ENCODE measurements at places on chromosomes 6 and 20.

DNA sequence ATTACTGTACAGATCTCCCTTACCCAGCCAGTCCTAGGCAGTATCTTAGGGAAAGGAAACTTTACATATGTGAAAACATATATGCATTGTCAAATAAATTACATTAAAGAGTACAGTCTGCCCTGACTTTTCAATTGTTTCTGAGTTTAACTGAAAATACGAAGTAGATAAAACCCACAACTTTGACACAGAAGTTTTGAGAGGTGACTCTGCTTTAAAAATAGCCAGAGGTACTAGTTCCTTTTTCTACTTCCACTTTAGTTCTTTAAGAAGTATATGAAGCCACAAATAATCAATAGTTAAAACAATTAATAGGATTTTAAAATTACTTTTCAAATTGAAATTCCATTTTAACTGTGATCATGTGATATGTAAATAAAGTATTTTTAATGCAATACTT is 62.9 kb downstream of the BMP5 start:
- no peak for DNase-seq

- DNase-seq, result no peak
Observed at GRCh38 chr6:105988812-105989577, 97.1 kb upstream of the PRDM1 start.

GRCh38 chr20:8005033-8005432 is 14.5 kb downstream of the TMX4 start:
- no peak for DNase-seq

- no peak for DNase-seq
Observed at GRCh38 chr6:44641344-44642031, 254.0 kb downstream of the CDC5L start.
